ENCODE measurements at places on chromosomes 5 and 9.

- no peak for DNase-seq
These were observed 84.5 kb downstream of the FOXD1 start for GRCh38 chr5:73363911-73364730.

DNA sequence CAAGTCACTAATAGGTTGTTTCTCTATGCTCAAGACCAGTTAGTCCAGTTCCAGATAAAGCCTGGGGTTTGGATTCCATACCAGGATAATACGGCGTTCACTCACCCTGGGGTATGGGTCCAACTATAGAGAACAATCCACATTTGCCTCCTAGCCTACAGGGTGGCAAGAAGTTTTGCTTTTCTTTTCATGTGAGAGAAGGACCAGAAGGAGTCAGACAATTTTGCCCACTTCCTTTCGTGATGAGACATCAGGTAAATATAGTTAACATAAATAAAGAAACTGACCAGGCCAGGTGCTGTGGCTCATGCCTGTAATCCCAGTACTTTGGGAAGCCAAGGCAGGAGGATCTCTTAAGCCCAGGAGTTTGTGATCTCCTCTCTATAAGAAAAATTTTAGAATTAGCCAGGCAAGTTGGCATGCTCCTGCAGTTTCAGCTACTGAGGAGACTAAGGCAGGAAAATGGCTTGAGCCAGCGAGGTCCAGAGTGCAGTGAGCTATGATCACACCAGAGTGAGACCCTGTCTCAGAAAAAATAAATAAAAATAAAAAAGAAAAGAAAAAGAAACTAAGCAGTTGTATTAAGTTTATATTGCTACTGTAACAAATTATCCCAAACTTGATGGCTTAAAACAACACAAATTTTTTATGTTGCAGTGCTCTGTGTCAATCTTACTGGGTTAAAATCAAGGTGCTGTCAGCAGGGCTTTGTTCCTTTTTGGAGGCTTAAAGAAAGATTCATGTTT, 7.5 kb upstream of the REEP5 start:
- DNase-seq = no peak

DNA sequence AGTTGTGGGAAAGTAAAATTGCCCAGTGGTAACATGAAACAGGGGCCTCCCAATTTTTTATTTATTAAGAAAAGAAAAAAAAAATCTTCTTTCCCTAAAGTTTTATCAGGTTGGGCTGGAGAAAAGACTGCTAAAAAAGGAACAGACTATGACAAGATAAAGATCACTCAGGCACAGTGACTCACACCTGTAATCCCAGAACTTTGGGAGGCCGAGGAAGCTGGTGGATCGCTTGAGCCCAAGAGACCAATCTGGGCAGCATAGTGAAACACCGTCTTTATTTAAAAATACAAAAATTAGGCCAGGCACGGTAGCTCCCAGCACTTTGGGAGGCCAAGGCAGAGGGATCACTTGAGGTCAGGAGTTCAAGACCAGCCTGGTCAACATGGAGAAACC, 312.5 kb downstream of the CETN3 start:
- no peak for DNase-seq

DNA sequence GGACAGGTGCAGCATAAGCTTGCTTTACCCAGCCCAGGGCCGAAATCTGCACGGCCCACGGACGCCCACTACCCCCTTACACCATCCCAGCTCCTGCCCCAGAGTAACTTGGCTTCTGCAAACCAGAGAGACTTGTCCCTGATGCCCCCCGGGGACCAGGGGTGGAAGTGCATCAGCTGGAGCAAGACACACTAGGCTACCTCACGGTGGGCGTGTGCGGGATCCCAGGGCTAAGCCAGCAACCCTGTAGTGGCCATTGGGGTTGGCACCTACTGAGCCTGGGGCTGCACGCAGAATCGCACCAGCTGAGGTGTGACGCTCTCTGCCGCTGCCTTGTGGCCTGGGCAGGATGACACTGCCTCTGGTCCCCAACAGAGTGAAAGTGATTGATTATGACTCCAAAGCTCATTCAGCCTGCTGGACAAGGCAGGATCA, 6.1 kb upstream of the ZNF79 start:
- DNase-seq = no peak

- DNase-seq = no peak
These were observed 20.5 kb downstream of the RAPGEF1 start for GRCh38 chr9:131719262-131719908.

- DNase-seq = no peak
These were observed 44.7 kb upstream of the DMAC1 start for GRCh38 chr9:7844242-7844641.

DNA sequence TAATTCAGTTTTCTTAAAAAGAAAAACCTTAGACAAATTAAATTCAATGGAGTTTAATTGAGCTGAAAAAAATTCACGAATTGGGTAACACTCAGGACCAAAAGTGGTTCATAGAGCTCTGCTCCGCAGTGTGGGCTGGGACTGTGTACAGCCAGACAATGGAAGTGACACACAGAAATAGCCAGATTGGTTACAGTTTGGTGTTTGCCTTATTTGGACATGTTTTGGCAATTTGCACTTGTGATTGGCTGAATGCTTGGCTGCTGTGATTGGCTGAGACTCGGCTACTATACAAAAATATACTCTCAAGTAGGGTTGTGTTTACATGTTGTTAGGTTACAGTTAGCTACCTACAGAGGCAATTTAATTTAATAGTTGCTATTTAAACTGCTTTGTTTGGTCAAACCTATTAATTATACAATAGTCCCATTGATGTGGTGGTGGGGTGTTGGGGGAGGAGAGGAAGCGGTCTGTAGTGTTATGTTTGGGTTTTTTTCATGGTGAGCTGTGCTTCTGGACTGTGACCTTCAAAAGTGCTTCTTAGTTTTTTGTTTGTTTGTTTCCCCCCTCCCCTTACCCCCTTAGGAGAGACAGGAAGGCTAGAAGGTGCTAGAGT, 95.2 kb downstream of the CNTLN start:
- no peak for DNase-seq

DNA sequence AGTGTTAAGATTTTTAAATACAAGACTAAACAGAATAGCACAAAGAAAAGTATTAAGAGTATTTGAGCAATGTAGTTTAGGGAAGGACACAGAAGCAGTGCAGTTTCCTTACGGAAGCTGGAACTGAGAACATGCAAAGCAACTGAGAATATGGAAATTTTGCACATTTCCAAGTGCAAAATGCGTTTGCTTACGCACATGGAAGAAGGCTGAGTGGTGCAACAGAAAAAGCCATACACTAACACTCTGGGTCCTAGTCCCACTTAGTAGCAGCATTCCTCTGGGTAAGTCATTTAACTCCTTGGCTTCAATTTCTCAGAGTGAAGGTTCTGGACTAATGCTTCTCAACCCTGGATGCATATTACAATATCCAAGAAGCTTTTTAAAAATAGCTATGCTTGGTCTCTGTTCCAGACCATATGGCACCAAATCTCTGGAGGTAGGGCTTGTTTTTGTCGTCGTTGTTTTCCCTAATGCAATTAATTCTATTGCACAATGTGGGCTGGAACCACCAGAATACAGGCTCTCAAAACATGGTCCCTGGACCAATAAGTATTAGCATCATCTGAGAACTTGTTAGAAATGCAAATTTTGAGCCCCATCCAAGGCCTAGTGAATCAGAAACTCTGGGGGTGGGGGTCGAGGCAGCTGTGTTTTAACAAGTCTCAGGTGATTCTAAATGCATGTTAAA, 65.2 kb upstream of the DEPDC1B start:
- no peak for DNase-seq

- no peak for DNase-seq
These were observed 45.1 kb upstream of the FAM120A start for GRCh38 chr9:93406371-93406770.

DNA sequence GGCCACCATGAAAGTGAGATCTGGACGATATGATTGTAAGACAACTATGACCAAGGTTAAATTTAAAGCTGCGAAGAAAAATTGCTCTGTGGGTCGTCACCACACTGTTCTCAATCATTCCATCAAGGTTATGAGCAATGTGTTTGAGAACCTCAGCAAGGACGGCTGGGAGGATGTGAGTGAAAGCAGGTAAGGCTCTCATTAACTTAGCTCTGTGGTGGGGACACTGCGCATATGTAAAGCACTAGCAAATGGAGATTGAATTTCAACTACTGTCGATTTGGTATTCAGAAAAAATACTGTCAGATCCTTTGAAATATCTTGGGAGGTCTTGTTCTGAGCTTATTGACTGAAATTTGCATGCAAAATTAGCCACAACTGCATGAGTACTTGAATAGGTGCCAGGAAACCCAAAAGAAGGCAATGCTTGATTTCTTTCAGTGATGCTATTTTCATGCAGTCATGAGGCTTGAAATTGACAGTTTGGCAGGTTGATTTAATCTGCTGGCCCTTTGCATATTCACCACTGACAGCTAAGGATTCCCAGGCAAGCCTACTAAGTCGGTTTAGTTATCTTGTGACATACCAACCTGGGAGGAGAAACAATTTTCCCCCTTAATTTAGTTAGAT, 183.9 kb upstream of the SH3GL2 start:
- DNase-seq = no peak

- DNase-seq = no peak
These were observed 917.6 kb downstream of the TLE4 start for GRCh38 chr9:80489329-80489728.
